Cerebellum (tissue), 4 donors: ENCODE measurements at places on chromosomes 1 and 21. TPM values are rescaled to one million over a fixed set of nuclear protein-coding genes. Genes with fewer than 3 reads are reported as not detected.

GRCh38 chr21:38888991-38889561, 83.3 kb downstream of the ETS2 start:
- no peak for DNase-seq

DNA sequence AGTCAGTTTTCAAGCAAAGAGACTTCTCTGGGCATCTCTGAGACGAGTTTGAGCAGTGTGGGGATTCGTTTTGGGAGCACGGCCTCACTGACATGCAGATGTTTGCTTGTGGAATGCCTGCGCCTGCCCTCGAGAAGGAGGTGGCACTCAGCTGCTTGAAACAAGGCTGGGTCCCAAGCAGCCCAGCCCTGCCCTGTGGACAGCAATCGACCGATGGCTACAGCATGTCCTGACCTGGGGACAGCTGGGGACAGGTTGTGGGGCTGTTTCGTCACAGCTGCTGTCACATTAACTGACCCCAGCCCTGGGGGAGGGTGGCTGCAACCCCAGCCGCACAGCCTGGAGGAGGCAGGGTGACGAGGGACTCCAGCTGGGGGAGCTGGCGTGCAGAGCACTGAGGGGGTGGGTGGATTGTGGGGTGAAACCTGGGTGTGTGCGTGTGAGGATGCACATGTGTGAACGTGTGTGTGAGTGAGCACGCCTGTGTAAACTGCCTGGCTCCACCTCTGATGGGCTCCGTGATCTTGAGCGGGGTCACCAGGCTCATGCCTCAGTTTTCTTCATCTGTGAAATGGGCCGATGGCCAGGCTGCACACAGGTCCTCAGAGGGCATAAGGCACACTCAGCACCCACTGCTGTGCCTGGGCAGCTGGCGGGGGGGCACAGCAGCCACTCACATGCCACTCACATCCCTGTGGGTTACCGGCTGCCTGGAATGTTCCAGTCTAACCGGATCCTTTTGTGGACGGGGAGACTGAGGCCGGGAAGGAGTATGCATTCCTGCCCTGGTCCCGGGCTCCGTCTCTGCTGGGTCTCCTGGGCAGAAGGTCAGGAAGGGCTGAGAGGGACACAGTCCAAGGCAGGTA, 49.3 kb downstream of the COL18A1 start:
- DNase-seq: no peak

GRCh38 chr1:186943891-186944686, 115.3 kb downstream of the PLA2G4A start:
- DNase-seq: no peak

DNA sequence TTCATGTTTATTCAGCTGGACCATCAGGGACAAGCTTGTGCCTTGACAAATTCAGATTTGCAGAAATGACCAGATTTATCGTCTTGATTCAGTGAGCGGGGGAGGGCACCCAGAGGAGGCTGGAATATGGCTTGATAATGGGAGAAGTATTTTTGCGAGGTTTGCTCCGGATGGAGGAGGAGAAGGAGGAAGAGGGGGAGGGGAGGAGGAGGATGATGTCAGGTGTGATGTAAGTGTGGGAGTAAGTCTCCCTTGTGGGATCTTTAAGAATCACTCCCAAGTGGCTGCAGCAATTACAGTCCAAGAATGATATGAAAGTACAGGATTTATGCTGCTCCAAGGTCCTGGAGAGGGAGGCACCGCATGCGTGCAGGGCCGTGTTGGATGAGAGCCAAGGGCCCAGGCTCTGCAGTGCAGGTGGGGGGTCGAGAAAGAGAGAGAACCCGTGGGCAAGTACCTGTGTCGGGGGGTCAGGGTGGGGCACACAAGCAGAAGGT, 5.6 kb upstream of the ZNF496 start:
- no peak for DNase-seq

- no peak for DNase-seq
Observed at GRCh38 chr1:168112673-168113305, 23.9 kb downstream of the GPR161 start.

DNA sequence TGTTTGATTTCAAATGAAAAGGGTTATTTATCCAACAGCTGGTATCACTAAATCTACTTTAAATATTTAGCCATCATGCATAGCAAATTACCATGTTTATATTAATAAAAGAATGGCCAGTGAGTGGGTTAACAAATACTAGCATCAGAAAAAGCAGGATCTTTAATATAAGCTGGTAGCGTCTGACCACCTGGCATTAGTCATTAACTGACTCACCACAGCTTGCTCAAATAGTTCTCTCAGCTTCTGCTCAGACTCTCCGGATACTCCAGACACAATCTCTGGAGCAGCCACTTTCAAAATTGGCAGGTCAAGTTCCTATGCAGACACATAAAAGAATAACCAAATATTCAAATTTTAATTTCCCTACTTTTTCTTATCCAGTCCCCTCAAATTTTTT, 29.6 kb downstream of the NVL start:
- DNase-seq: no peak

GRCh38 chr1:89489047-89489729, 35.4 kb upstream of the LRRC8B start:
- DNase-seq: no peak

DNA sequence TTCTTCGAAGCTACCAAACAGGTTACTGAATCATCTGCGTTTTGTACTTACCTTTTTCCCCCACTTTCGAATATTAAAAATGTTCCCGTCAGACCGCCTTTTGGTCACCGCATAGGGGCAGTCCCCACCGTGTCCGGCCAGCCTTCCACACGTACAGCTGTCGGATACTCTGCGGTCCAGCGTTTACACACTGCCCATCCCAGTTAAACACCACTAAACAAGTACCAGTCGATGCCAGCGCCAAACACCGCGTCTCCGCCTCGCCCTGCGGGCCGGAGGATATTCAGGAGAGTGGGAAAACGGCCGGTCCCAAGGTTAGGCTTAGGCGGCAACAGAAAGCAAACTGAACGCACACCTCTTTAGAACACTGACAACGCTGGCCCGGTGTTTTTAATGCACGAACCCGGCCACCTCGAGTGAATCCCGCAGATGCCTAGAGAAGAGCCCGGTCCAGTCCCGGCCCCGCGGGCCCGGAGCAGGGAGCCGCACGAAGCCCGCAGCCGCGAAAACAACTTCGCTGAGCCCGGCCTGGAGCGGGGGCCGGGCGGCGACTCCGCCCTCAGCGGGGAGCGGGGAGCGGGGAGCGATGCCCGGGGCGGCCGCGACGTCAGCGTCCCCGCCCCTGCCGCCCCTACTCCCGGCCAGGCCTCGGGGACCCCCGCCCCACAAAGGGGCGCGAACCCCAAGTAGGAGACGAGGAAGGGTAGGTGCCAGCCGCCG, 730 bp upstream of the PHF13 start:
- no peak for DNase-seq

GRCh38 chr21:39961251-39961650, 94.0 kb downstream of the PCP4 start:
- DNase-seq: no peak

DNA sequence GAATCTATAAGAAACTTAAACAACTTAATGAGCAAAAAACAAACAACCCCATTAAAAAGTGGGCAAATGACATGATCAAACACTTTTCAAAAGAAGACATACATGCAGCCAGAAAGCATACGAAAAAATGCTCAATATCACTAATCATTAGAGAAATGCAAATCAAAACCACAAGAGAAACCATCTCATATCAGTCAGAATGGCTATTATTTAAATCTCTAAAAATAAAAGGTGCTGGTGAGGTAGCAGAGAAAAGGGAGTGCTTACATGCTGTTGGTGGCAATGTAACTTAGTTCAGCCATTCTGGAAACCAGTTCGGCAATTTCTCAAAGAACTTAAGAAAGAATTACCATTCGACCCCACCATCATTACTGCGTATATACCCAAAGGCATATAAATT, 147.7 kb downstream of the FAF1 start:
- no peak for DNase-seq

DNA sequence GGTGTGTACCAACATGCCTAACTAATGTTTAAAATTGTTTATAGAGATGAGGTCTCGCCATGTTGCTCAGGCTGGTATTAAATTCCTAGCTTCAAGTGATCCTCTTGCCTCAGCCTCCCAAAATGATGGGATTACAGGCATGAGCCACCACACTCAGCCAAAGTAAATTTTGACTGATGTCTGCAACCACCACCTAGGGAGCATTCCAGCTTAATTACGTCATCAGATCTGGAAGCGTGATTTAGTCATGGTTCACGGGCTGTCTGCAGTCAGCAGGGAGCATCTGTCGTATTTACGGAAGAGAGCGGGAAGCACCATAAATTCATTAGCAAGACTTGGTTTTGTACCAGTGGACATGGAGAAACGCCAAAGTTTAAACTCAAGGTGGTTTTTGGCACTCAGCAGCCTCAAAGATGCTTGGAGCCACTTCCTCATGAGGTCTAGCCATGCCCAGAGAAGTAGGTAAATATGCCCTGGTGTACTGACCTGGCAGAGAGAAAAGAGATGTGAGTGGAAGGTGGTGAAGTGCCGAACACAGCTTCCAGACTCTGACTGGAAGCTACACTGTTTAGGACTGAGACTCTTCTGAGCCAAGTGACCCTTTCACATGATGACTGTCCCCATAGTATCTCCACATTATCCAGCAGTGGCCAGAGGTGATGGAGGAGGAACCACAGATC, 60.8 kb upstream of the SLC35F3 start:
- DNase-seq: peak; percentile 2

DNA sequence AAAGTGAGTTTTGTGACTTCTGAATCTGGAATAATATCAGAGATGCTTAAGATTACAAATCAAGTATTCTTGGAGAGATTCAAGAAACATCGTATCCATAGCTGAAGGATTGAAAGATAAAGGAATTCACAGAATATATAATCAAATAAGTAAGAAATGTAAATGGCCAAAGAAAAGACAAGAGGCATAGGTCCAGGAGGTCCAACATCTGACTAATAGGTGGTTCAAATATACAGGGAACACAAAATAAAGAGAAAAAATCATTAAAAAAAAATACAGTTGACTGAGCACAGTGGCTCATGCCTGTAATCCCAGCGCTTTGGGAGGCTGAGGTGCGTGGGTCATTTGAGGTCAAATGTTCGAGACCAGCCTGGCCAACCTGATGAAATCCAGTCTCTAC, 6.6 kb upstream of the MIS18A start:
- no peak for DNase-seq

DNA sequence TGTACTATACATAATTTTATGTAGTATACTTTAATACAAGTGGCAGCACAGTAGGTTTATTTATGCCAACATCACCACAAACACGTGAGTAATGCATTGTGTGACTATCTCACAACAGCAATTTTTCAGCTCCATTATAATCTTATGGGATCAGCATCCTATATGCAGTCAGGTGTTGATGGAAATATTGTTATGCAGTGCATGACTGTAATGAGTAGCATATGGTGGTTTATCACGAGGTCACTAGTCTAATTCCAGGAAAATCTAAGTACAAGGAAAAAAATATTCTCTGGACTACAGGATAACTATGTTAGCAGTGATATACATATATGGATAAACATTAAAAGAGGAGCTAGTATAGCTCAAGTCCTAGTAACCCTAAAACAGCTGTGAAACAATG, 69.0 kb downstream of the ATP1B1 start:
- DNase-seq: no peak

The CR1L gene
- 0.73 TPM for total RNA-seq

The MROH7 gene
- total RNA-seq: 2.6 TPM

The TMEM61 gene
- total RNA-seq: 1.2 TPM

The ATP6V1G3 gene
- total RNA-seq: not detected

The CRYZ gene
- total RNA-seq: 11.0 TPM
